ENCODE measurements at places on chromosomes 3 and 15.

GRCh38 chr3:10602769-10603768 lies 97.7 kb upstream of the ATP2B2 start:
- peak; percentile 76 for DNase-seq

DNA sequence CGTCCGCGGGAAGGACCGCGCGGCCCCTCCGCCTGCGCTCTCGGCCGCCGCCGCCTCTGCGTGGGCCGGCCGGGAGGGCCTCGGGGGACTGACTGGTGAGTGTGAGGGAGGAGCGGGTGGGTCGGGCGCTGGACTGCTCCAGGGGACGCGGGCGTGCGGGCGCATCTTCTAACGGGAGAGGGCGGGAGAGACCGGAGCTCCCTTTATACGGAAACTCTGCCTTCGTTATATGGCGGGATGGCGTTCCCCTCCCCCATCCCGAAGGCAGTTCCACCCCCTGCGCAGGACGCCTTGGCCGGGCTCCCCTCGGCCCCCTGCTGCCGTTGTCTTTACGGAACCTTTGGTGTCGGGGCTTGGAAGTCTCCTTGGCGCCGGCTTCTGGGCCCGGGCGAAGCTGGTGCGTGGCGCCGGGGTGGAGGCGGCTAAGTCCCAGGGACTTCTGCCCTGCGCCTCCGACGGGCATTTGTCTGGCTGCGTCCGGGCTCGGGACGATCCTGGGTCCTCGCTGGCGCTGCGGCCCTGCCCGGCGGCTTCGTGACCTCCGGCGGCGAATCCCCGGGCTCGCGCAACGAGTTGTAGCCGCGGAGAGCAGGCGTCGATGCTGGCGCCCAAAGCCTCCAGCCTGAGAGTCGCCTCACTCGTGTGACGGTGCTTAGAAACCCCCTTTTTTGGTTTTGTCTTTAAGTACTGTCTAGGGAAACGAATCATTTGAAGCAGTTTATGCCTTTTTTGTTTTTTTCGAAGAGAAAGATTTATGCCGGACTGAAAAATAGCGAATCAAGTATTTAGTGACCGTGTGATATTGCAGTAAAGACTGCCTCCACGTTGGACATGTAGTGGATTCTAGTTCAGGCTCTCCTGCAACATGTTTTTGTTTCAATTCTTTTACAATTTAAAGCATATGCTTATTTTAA lies 623 bp downstream of the ZNF639 start:
- DNase-seq, result peak; percentile 63

GRCh38 chr3:52029053-52029452 lies 27.3 kb downstream of the DUSP7 start:
- no peak for DNase-seq

DNA sequence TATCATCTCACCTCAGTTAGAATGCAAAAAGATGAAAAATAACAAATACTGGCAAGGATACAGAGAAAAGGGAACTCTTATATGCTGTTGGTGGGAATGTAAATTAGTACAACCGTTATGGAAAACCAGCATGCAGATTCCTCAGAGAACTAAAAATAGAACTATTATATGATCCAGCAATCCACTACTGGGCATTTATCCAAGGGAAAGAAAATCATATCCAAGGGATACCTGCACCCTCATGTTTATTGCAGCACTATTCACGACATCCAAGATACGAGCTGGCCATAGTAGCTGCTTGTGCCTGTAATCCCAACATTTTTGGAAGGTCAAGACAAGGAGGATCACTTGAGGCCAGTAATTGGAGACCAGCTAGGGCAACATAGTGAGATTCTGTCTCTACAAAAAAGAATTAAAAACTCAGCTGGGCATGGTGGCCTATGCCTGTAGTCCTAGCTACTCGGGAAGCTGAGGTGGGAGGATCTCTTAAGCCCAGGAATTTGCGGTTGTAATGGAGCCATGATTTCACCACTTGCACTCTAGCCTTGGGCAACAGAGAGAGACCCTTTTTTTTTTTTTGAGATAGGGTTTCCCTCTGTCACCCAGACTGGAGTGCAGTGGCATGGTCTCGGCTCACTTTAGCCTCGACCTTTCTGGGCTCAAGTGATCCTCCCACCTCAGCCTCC lies 26.6 kb downstream of the USP50 start:
- no peak for DNase-seq

DNA sequence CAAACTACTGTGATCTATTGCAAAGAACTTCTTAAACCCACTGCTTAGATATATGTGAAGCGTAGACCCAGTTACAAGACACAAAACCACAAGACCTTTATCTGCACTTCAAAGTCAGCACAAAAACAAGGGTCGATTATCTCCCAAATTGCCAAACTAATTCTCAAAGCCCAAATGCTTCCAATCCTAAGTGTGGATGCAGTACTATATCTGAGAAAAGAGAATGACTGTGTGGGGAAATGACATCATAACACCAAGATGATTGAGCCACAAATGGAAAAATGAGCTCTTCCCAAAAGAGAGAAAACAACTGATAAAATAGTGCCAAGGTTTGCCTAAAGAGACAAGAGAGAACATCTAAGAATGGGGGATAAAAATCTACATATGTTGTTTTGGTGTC lies 86.2 kb downstream of the MEIS2 start:
- no peak for DNase-seq

GRCh38 chr3:114848643-114849350 lies 298.3 kb downstream of the ZBTB20 start:
- no peak for DNase-seq

GRCh38 chr3:101897013-101897412 lies 47.7 kb downstream of the NFKBIZ start:
- DNase-seq, result no peak

DNA sequence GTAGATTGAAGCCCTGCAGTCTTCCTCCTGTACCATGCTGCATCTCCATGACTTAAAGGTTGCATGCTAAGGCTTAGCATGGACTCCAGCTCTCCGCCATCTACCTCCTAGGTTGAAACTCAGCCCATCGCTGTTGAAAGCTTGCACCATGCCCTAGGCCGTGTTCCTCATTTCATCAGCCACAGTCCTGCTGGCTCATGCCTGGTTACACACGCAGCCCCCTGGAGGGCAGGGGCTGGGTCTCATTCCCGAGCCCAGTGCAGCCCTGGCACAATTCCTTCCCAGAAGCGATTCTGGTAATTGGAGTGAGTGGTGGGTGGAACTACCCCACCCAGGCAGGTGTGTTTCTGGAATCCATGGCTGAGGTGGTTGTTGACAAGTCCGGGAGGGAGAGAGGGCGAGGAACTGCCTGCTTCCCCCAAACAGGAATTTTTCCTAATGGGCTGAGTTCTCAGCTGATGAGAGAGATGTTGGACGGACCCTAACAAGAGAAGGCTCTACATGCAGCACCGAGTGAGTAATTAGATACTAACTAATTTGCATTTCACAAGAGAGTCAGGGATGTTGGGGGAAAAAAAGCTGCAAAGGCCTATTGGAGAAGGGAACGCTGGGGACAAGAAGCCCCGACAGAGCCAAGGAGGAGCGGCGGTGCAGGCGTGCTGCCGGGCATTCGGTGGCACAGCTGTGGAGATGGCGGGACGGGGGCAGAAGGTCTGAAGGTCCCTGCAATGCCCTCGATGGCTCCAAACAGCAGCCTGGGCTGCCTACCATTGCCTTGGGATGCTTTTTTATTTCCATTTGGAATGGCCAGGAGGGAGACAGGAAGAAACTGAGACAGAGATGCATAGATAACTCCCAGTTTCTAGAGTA lies 92.3 kb upstream of the TLE3 start:
- no peak for DNase-seq

DNA sequence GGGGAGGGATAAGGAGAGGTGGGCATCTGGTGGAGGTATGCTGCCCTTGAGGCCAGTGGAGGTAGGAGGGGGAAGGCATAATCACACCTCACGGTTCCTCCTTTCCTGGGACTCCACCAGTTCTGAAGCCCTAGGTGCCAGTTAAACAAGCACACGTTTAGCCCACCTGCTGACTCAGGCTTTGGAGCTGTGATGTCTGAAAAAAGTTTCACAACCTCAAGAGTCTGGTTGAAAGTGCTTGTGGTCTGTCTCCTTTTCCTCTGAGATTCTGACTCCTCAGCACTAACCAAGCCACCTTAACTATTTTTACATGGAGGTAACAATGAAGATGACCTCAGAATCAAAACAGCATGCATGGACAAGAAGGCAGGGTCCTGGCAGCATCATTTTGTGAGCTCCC lies 23.0 kb downstream of the HPS3 start:
- DNase-seq, result no peak

DNA sequence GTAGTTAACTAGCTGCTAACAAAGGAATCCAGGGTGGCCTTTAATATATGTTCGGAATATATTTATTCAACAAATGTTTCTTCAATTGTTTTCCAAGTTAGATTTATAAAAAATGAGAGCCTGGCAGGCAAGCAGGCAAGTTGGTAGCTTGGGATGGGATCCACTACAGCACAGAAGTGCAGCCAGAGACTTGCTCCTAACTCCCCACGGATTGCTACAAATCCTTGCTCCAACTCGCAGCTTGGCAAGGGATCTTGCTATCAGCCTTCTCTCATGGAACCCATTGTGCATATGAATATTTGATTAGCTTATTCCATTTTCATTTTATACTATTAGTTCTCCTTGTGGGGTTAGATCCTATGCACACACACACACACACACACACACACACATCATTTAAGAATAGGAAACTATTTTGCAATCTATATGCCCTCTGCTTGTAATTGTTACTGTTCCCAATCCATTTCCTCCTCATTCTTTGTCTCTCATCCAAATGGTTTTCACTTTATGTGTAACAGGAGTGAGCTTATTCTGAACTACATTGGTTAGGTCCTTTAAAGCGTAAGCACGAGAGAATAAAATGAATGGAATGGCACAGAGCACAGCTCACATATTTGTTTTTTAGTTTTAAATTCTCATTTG lies 505.6 kb downstream of the LPP start:
- no peak for DNase-seq

DNA sequence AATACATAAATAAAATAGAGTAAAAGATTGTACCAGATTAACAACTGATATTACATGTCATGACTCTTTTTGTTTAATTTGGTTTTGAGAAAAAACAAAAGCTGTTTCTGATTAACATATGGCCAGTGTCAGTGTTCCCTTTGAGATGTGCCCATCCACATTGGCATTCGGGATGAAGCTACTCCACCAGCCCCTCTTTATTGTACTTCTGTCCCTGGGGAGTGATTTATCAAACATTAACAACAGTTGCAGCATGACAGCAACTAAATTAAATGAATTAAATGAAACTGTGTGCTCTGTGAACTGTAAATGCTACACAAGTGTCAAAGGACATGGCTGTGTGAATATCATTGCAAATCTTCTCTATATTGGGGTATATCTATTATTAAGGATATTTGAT lies 25.9 kb upstream of the MTMR10 start:
- no peak for DNase-seq

- no peak for DNase-seq
Observed at GRCh38 chr15:58556028-58556361, 124.2 kb downstream of the LIPC start.

DNA sequence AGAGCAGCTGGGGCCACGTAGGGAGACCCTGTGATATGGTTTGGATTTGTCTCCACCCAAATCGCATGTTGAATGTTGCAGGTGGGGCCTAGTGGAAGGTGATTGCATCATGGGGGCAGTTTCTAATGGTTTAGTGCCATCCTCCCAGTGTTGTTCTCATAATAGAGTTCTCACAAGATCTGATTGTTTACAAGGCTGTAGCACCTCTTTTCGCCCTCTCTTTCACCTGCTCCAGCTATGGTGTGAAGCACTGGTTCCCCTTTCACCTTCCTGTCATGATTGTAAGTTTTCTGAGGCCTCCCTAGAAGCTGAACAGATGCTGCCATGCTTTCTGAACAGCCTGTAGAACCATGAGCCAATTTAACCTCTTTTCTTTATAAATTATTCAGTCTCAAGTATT lies 198.9 kb upstream of the CBLB start:
- no peak for DNase-seq

DNA sequence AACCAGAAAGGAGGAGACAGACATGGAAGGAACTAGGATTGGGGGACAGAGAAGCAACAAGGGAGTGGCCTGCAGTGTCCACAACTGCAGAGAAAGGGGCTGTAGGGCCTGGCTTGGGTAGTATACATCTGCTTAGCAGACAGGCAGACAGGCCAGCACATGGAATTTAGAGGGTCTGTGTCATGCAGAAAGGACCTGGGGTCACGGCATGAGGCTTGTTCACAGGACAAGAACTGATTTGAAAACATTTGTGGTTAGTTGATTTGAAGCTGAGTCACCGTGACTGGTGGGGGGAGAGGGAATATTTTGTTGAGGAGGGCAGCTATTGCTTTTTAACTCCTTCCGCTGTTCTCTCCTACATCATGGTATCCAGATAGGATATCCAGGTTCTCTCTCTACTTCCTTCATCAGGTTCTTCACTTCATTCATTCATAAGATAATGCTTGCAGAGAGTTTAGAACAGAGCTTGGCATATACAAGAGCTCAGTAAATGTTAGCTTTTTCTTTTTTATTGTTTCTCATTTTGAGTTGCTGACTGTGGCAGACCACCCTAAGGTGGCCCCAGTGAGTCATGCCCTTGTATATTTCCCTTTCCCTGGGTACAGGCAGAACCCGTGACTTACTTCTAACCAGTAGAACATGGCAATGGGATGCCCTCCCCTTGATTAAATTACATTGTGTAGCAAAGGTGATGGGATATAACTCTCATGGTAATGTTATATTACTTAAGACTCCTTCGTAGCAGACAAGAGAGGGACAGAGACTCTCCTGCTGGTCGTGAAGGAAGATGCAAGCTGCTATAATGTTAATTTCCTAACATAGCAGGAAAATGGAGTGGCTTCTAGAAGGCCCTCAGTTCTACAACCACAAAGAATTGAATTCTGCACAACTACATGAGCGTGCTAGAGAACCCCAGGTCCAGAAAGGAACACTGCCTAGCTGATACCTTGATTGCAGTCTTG lies 95.0 kb upstream of the NMNAT3 start:
- DNase-seq, result no peak

GRCh38 chr15:87739081-87739480 lies 517.5 kb downstream of the NTRK3 start:
- no peak for DNase-seq

DNA sequence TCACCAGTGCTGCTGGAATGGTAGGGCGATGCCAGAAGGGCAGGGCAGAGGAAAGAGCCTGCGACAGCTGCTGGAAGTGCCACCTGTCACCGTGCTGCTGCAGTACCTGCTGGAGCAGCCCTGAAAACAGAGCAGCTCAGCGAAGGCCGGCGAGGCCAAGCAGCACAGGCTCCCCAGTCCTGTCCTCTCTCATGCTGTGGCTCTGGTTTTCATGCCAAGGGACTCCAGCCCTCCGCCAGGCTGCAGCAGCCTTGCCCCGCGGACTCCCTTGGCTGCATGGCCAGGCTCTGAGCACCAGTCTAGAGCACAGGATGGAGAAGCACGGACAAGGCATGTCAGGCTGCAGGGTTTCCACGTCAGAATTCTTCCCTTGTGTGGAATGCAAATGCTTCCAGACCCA lies 43.9 kb downstream of the ADCY5 start:
- DNase-seq, result no peak

- no peak for DNase-seq
Observed at GRCh38 chr3:71647751-71648150, 64.2 kb upstream of the FOXP1 start.

DNA sequence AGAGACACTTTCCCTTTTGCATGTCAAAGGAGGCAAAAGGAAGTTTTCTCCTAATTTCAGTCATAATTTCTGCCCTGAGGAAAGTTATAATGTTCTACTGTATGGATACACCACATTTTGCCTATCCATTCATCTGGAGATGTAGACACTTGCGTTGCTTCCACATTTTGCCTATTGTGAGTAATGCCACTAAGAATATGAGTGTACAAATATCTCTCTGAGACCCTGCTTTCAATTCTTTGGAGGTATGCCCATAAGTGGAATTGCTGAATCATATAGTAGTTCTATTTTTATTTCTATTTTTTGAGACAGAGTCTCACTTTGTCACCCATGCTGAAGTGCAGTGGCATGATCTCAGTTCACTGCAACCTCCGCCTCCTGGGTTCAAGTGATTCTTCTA lies 3.6 kb upstream of the CD276 start:
- no peak for DNase-seq
